ENCODE measurements at places on chromosomes 5 and 9. TPM values are rescaled to one million over a fixed set of nuclear protein-coding genes. Genes with fewer than 3 reads are reported as not detected.

DNA sequence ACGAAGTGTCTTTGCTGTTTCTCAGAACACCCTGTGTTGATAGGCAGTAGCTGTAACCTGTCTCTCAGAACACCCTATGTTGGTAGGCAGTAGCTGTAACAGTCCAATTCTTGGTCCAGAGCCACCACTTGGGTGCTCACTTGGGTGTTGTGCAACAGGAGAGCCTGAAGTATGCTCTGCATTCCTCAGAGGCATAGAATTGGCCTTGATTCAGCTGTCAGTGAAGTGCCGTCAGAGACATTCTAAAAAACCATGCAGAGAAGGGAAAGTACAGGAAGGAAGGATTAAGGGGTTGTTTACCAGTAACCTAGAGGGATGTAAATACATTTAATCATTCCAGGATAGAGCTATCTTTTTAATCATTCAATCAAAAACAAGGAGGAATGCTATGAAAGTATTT, 231.2 kb downstream of the ARRDC3 start:
- no peak overlapping the region for H3K27ac ChIP-seq
- no peaks in the 10 kb centered on the region for H3K36me3 ChIP-seq
- H3K4me3 ChIP-seq, result no peak overlapping the region
- no peaks in the 10 kb centered on the region for H3K27me3 ChIP-seq
- H3K4me1 ChIP-seq, result no peaks in the 10 kb centered on the region

GRCh38 chr5:28896949-28897348, 1858.6 kb upstream of the CDH9 start:
- no peaks in the 10 kb centered on the region for H3K27me3 ChIP-seq
- no peak overlapping the region for H3K4me3 ChIP-seq
- H3K36me3 ChIP-seq, result no peaks in the 10 kb centered on the region
- H3K4me1 ChIP-seq, result no peaks in the 10 kb centered on the region
- ATAC-seq, result no peak

DNA sequence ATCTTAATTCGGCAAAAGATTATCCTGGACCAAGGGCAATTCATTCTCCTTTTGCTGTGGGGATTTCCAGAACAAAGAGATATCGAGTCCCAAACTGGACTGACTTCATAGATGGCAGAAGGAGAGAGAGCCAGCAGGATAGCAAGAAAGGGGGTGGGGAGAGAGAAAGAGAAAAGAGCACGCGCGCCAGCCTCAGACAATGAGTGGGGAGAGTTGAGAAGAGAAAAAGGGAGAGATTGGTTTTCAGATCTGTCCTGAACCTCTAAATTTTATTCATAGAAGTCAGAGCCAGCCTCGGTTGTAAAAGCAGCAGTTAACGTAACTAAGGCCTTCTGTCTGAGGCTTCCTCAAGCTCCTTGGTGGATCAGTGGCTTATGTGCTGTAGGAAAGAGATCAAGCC, 55.3 kb upstream of the ALDH1B1 start:
- H3K36me3 ChIP-seq, result no peaks in the 10 kb centered on the region
- no peak overlapping the region for H3K4me3 ChIP-seq
- no peaks in the 10 kb centered on the region for H3K4me1 ChIP-seq
- no peak overlapping the region for H3K27ac ChIP-seq

DNA sequence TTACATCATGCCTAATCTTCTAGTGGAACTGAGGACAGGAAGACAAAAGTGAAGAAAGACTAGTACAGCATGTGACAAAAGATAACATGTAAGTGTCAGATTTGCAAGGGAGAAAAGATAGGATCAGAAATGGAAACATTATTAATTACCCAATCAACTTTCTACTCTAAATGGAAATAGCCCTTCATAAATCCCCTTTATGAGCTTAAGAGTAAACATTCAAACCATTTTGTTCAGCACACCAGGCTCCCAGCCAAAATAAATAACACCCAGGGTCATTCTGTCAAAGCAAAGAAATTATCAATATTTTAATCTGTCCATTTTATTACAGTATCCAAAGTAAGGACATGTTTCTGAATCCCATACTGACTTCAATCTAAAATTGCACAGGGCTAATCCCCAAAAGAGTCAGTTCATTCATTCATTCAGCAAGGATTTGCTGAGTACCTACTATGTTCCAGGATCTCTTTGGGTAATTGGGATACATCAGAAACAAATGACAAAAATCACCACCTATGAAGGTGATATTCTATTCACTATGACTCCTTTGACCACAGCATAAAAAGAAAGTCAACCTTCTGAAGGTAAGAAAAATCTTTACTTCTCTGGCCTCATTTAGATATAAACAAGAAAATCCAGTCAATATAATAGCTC, 5.3 kb downstream of the PRELID2 start:
- no peaks in the 10 kb centered on the region for H3K27me3 ChIP-seq
- H3K27ac ChIP-seq, result no peak overlapping the region
- H3K36me3 ChIP-seq, result no peaks in the 10 kb centered on the region
- H3K4me3 ChIP-seq, result no peak overlapping the region

DNA sequence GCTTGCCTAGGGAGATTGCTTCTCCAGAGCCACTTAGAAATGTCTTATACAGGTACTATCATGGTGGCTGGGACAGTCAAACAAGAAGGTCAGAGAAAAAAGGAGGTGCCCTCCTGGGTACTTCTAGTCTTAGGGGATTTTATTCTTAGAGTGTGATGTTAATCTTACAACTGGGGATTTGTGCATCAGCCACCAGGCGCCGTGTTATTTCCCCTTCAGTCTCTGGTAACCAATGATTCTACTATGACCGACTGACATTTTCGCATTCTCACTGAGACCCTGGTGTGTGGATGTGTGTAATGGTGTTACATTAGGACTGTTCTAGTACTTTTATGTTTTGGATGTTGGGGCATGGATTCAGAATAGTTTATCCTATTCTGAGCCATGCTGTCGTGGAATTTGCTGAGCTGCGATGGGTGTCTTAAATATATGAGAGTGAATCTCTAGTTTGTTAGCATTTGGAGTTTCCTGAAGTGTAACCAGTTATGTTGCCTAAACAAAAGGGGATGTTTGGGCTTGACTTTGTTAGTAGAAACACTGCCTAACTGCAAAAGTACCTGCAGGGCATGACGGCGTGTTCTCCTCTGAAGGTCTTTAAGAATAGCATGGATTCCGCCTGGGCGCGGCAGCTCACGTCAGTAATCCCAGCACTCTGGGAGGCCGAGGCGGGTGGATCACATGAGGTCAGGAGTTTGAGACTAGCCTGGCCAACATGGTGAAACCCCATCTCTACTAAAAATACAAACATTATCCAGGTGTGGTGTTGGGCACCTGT, 175.2 kb upstream of the DAP start:
- no peak overlapping the region for H3K4me3 ChIP-seq
- no peak overlapping the region for H3K27ac ChIP-seq
- peaks cover 7% of the 10 kb centered on the region for H3K27me3 ChIP-seq
- ATAC-seq, result no peak

DNA sequence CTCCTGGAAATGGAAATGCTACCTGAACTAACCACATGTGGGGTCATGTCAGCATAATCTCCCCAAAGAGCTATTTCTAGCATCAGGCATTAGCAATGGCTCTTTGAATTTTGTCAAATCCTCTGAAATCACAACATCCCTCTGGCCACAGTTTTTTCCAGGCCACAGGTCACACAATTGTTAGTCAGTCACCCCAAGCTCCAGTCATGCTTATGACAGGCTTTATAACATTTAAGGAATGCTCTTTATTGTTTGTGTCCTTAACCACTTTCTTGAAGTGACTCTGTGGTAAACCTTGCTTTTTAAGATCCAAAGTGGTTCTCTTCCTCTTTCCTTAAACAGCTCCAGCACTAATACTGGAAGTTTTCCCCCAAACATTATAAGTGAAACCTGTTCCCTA, 169.2 kb upstream of the HMHB1 start:
- no peak overlapping the region for H3K27ac ChIP-seq
- no peak overlapping the region for H3K4me3 ChIP-seq
- H3K4me1 ChIP-seq, result no peaks in the 10 kb centered on the region
- no peak for ATAC-seq

Gene SELENOP
- total RNA-seq, result 79.2 TPM

Gene PCDHAC2
- 1.6 TPM for total RNA-seq

Gene GRXCR2
- not detected for total RNA-seq

Gene SLC2A8
- 25.2 TPM for total RNA-seq
